ENCODE measurements at places on chromosomes 11 and 22. TPM values are rescaled to one million over a fixed set of nuclear protein-coding genes. Genes with fewer than 3 reads are reported as not detected.

The IL10RA gene
- total RNA-seq, result 280 TPM

The PRR33 gene
- not detected for total RNA-seq

The LDHAL6A gene
- 0.07 TPM for total RNA-seq

The EHF gene
- total RNA-seq, result not detected

The GLB1L3 gene
- total RNA-seq, result 11.2 TPM

The SMIM38 gene
- total RNA-seq, result 0.64 TPM

The MTCH2 gene
- 81.3 TPM for total RNA-seq

The C1QTNF5 gene
- not detected for total RNA-seq

The SLC17A6 gene
- not detected for total RNA-seq

The GAL gene
- not detected for total RNA-seq

The TRAPPC4 gene
- 82.3 TPM for total RNA-seq

The TMEM121B gene
- 0.24 TPM for total RNA-seq

The PRG2 gene
- not detected for total RNA-seq

The SEZ6L gene
- not detected for total RNA-seq

The TLCD5 gene
- 1.0 TPM for total RNA-seq

The BATF2 gene
- not detected for total RNA-seq

The MRGPRF gene
- total RNA-seq, result not detected

The CYTH4 gene
- 160 TPM for total RNA-seq

The MMP1 gene
- total RNA-seq, result not detected

The POU2F3 gene
- total RNA-seq, result 1.2 TPM

The AIFM3 gene
- total RNA-seq, result 0.51 TPM

The ISX gene
- total RNA-seq, result not detected

The TENM4 gene
- 0.02 TPM for total RNA-seq

The NXPE4 gene
- total RNA-seq, result not detected

The NLRX1 gene
- 26.0 TPM for total RNA-seq

The CTSW gene
- total RNA-seq, result 29.5 TPM

The GLYATL1 gene
- not detected for total RNA-seq

All from T-helper 1 cell treated with Interleukin-12 subunit alpha and Interleukin-12 subunit beta and Interleukin-4 antibody, amounts not matched to agents 30 ng/mL and 1 ng/mL, for 36 hours (primary cell).